Renal cortical epithelial cell (primary cell): ENCODE measurements at places on chromosomes 6 and 20.

DNA sequence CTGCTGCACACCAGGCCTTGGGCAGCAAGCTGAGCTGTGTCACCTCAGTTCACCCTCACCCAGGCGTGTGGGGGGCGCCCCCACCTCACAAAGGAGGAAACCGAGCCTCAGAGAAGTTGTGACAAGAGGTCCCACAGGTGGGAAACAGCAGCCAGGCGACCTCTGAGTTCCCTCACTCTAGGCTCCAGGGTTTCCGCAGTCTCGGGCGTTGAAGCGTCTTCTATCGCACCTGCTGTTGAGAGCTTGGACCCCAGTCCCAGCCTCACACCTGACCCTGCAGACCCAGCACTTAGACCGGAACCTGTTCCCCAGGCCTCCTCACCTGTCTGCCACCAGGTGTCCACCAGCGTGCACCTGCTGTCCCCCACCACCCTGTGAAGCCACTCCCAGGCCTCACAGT, 22.3 kb upstream of the APMAP start:
- DNase-seq = no peak

- DNase-seq = no peak
Observed at GRCh38 chr20:32536851-32537656, 48.1 kb downstream of the NOL4L start.

GRCh38 chr20:48139262-48140041, 354.2 kb upstream of the SULF2 start:
- no peak for DNase-seq

GRCh38 chr6:163806755-163807499, 392.4 kb downstream of the QKI start:
- DNase-seq = no peak

DNA sequence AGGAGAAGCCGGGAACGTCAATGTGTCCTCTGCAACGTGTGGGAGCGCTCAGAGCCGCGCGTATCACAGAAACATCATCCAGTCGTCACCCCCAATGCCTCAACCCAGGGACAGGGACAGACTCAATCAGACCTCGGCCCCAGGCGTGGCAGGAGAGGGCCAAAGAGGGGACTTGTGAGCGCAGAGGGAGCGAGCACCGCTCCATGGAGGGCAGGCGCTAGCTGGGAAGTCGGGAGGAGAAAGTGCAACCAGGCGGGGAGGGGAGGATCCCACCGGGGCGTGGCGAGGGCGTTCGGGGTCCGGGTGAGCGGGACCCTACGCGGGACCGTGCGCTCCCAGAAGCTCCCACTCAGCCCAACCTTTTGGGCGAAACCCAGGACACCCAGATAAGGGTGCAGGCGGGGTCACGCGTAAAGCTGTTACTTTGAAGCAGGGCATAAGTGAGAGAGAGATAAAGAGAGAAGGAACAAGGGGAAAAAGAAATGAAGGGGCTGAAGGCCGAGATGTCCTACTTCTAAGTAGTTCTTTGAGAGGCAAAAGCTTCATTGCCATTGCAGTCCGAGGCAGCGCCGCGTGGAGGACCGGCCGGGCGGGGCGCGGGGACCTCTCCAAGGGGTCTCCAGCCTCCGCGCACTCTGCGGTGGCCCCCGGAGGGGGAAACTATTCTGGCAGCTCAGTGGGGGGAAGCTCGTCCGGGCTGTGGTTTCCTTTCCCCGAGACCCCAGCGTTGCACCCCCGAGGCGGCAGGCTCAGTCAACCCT, 862 bp upstream of the SOBP start:
- no peak for DNase-seq

GRCh38 chr20:40397467-40397866, 291.6 kb downstream of the MAFB start:
- DNase-seq = no peak

- peak; percentile 11 for DNase-seq
Observed at GRCh38 chr20:39112178-39112743, 150.1 kb downstream of the DHX35 start.
